Activated CD8-positive, alpha-beta memory T cell treated with anti-CD3 and anti-CD28 coated beads, Interleukin-2, amount 10 ng/mL, durations not matched to agents 7 days and 5 days (primary cell): ENCODE measurements at places on chromosomes 3 and 15. TPM values are rescaled to one million over a fixed set of nuclear protein-coding genes. Genes with fewer than 3 reads are reported as not detected.

UROC1 gene
- total RNA-seq, result not detected

NR2E3 gene
- not detected for total RNA-seq

UNC45A gene
- total RNA-seq, result 76.3 TPM

SNTN gene
- total RNA-seq, result not detected

GOLGA8M gene
- 4.4 TPM for total RNA-seq

NPAP1 gene
- not detected for total RNA-seq

ACSBG1 gene
- total RNA-seq, result 0.28 TPM

STRA6 gene
- total RNA-seq, result 1.3 TPM

CPA3 gene
- total RNA-seq, result not detected

GPR156 gene
- total RNA-seq, result not detected

HYAL1 gene
- total RNA-seq, result 0.15 TPM

ZNF620 gene
- total RNA-seq, result 8.3 TPM

PAQR9 gene
- not detected for total RNA-seq

LINGO1 gene
- not detected for total RNA-seq

PLS1 gene
- total RNA-seq, result 4.5 TPM

CYP8B1 gene
- total RNA-seq, result not detected

- no peak for DNase-seq
Observed at GRCh38 chr3:30233913-30234646, 372.3 kb upstream of the TGFBR2 start.

- DNase-seq, result no peak
Observed at GRCh38 chr3:175207361-175207760, 348.2 kb downstream of the NAALADL2 start.

DNA sequence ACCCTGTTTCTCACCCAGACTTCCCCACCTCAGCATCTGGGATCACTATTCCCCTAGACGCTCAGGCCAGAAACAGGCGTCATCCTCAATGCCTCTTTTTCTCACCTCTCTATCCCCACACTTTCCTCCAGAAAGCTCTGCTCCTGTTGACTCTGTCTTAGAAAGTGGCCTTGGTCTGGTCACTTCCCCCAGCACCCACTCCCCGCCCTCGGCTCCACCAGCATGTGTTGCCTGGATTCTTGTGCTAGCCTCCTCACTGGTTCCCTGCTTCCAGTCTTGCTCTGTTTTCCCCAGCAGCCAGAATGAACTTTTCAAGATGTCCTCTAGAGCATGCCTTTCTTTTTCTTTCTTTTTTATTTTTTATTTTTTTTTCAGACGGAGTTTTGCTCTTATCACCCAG is 39.7 kb upstream of the ESYT3 start:
- no peak for DNase-seq

- peak; percentile 92 for DNase-seq
Observed at GRCh38 chr3:183428447-183429211, at the start of gene MCF2L2. Gene MCF2L2 (minus strand): TSS chr3:183428619. CDS start chr3:183427977, 642 bp downstream.

- no peak for DNase-seq
Observed at GRCh38 chr3:147423798-147424580, 14.8 kb downstream of the ZIC1 start.

- DNase-seq, result no peak
Observed at GRCh38 chr3:75272691-75273090, 391.4 kb upstream of the FRG2C start.

- DNase-seq, result no peak
Observed at GRCh38 chr3:57382933-57383332, 90.4 kb upstream of the ASB14 start.

GRCh38 chr15:89828281-89829145 is 13.9 kb upstream of the ANPEP start:
- no peak for DNase-seq

- DNase-seq, result no peak
Observed at GRCh38 chr15:37086521-37086920, 13.8 kb downstream of the MEIS2 start.

- no peak for DNase-seq
Observed at GRCh38 chr3:126208606-126209256, 28.3 kb upstream of the ALDH1L1 start.

DNA sequence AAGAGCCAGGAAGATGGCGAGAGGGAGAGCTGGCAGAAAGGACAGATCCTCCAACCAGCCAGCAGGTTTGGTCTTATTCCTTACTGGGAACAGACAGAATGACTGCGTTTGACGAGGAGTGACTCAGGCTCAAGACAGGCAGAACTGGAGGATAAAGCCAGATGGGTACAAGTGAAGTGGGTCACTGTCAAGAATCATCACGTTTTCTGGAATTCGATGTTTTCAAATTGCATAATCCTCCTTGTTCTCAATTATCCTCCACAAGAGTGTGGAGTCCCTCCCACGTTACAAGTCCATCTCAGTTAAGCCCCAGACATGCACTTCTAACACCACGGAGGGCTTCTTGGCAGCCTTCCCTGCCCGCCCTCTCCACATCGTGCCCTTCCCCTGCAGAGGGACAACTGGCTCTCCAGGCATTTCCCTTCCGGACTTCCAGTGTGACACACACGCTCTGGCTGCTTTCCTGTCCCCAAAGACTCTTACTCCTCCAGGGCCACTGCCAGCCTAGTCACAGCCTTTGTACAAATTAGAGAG is 183.1 kb downstream of the CHST2 start:
- DNase-seq, result no peak

DNA sequence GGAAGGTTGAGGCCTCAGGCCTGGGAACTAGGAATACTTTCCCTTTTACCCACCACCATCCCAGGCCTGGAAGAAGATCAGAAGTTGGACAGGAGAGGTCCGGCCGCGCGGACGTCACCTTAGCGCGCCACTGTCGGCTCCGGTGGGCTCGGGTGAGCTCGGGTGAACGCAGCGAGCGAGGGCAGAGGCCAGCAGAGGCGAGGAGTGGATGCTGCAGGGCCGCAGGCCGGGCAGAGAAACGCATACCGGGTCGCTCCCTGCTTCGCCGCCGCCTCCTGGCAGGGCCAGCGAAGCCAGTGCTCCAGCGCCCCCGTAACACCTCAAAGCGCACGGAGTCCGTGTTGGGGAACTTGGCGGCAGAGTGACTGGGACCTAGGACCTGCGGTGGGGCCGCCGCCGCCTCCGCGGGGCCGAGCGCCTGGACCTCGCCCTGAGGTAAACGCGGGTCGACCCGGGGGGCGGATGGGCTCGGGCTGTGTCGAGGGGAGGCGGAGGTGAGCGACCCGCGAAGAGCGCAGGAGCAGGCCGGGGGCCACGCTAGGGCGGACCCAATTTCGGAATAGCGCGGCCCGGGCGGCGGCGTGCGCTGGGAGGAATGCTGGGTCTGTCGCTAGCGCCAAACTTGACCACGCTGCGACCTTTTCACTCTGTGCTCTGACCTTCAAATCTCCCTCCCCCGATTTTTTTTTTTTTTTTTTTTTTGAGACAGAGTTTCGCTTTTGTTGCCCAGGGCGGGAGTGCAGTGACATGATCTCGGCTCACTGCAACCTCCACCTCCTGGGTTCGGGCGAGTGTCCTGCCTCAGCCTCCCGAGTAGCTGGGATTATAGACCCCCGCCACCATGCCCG is 1.6 kb downstream of the CYP11A1 start:
- DNase-seq, result no peak

DNA sequence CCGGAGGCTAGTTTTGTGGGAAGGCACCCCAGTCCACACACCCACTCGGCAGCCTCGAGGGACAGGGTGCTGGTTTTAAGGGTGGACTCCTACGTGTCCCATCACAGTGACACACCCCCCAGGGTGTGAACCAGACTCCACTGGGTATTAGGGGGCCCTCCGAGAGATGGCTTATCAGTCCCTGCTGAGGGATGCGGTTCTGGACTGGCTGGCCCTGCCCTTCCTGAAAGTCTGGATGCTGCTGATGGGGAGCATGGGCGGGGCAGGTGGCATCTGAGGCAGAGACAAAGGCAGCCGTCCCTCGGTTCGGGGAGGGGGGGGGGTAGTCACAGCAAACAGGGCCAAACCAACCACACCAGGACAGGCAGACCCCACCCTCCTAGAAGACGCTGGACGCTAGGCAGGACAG is 939 bp upstream of the ULK3 start:
- DNase-seq, result no peak

GRCh38 chr3:174439331-174440252 is 419.5 kb upstream of the NAALADL2 start:
- no peak for DNase-seq

- DNase-seq, result no peak
Observed at GRCh38 chr15:35393398-35393797, 152.6 kb downstream of the DPH6 start.

GRCh38 chr15:29142129-29142747 is 127.4 kb downstream of the NSMCE3 start:
- no peak for DNase-seq

GRCh38 chr3:30578986-30579579 is 27.3 kb upstream of the TGFBR2 start:
- DNase-seq, result no peak

DNA sequence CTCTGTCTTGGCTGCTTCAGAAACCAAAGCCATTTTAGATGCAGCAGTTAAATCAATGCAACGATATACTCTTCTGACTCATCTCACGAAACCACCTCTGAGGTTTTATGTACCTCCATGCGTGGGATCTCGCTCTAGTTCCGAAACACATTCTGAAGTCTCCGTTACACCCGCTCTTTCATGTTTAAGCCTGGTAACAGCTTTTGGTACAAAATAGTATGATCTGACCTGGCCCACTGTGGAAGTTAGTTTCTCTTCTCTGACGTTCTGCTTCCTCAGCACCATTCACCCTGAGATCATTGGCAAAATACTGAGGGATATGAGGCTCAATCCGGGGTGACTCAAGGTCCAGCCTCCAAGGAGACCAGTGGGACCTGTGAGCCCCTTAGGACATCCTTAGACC is 121.9 kb downstream of the TMEM266 start:
- DNase-seq, result peak; percentile 68

GRCh38 chr15:98063871-98064270 is 103.4 kb downstream of the ARRDC4 start:
- DNase-seq, result no peak

DNA sequence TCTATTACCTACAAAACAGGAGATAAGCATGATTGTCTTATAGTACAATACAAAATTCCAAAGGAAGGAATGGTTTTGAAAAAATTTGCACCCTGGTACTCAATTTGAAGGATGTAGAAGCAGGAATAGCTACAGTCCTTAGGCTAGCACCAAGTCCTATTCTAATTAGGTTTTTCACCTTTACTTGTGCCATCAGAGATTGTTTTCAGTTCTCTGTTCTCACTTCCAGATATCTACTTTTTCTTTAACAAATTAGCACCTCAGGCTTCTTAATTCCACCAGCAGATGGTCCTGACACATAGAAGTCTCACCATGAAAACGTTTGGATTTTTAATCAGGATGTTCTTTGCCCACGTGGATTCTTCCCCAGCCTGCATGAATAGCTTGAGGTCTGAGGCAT is 43.8 kb downstream of the IL5RA start:
- DNase-seq, result no peak

- no peak for DNase-seq
Observed at GRCh38 chr3:61841111-61841845, 279.9 kb downstream of the PTPRG start.

DNA sequence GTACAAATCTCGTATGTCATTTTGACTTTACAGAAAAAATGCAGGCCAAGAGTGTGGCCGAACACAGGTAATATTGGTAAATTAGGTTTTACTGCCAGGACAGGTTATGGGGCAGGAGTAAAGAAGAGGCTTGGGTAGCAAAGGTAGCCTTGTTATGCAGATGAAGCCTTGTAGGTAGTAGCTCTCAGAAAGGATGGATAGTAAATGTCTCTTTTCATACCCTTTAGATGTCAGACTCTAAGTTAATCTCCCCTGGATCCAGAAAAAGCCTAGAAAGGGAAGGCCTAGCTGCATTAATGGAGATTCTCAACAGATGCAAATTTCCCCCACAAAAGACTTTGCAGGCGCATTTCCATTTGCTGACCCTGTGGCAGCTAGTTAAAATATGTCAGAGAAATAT is 1445.1 kb upstream of the CADM2 start:
- no peak for DNase-seq

GRCh38 chr3:46412786-46413298 is 5.8 kb downstream of the CCRL2 start:
- no peak for DNase-seq

DNA sequence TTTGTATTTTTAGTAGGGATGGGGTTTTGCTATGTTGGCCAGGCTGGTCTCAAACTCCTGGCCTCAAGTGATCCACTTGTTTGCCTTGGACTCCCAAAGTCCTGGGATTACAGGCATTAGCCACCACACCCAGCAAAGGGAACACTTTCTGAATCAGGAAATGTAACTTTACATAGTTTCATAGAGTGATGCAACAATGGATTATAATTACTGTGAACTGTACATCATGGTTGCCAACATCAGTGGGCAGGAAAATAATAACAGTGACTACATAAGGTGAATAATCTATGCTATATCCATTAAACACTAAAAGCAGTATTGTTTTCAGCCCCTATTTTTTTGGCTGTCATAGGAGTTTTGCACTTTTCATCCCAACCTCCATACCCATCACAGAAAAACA is 5.0 kb upstream of the KPNA1 start:
- no peak for DNase-seq

DNA sequence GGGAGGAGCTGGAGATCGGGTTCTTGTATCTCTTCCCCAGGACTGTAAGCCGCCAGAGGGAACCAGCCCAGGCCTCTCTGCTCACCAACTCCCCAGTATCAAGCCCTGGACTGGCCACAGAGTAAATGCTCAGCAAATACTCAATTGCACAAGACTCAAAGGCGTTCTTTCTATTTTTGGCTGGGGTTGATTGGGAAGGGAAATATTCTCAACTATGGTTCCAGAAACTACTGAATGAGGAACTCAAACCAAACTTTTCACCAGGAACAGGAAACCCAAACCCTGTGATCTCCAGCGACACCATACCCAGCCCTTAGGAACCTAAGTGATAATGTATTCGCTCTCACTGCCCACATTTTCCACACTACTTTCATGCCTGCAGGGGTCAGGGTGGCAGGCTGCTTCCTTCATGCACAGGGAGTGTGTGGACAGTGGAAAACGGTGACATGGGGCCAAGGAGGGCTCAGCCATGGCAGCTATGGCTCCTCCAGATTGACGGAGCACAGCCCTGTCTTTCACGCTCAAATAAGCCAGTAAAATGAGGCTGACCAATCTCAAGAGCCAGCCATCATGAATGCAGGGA is 124.7 kb upstream of the RAD18 start:
- DNase-seq, result no peak

DNA sequence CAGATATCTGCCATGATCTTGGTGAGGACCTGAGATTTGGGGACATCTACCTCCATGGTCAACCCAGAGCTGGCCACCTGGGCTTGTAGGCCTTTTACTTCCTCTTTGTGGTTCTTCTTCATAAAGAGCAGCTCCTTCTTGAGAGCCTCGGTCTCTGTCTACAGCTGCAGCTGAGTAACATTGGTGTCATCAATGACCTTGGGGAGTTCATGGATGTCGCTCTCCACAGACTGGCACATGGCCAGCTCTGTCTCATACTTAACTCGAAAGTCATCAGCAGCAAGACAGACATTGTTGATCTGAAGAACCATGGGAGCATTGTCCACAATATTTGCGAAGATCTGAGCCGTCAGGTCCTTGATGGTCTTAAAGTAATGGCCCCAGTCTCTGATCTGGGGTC is 15.7 kb upstream of the RASA2 start:
- no peak for DNase-seq

GRCh38 chr15:62606376-62607113 is 436.0 kb upstream of the TPM1 start:
- DNase-seq, result no peak
